Neural progenitor cell (in vitro differentiated cells): ENCODE measurements at places on chromosomes 7 and 10.
A peak's percentile ranks its signal among the peaks of the same experiment; 100 is the strongest.

DNA sequence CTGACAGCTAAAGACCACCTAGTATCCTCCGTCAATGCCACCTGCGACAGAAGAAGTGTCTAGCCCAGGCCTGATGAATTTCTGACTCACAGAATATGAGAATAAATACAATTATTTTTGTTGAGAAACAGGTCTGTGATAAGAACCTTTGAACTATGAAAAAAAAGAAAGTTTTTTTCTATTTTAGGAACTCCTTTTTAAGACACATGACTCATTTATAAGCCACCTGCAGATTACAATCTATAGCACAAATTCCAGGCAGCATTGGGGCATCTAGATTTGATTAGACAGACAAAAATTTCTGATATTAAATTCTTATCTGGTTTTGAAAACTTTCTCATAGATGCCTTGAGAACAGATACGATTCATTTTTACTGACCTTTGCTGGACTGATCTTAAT lies 256.7 kb upstream of the LYZL1 start:
- DNase-seq = no peak

DNA sequence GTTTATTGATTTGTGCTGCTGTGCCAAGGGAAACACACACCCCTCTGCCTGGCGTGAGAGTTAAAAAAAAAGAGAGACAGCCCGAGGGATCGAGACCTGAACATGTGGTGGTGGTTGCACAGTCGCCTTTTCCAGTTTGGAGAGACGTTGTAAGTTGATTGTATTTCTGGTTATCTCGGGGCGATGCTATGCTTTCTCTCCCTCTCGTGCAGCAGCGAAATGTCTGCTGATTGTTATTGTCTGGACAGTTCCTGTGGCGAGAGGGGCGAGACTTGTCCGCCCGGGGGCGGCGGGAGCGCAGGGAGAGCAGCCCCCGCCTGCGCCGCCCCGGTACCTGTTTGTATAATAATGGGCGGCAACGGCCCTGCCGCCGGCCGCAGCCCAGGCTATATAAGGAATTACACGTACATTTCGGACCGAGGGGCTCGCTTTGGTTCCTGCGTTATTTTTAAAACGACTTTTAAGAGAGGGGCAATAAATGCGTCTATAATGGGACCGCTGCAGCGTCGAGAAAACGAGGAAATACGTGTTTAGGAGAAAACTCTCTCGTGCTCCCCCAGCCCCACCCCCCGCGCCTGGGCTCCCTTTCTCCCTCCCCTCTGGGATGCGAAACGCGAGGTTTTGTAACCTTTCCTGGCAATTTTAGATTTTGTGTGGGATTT lies 1.7 kb downstream of the ZEB1 start:
- peak; percentile 70 for DNase-seq

GRCh38 chr7:77800158-77800557 lies 1.6 kb downstream of the PHTF2 start:
- DNase-seq = no peak

GRCh38 chr10:31319602-31320549 lies 860 bp downstream of the ZEB1 start:
- DNase-seq = peak; percentile 75

GRCh38 chr7:157827045-157827862 lies 490.4 kb downstream of the DNAJB6 start:
- DNase-seq = no peak

DNA sequence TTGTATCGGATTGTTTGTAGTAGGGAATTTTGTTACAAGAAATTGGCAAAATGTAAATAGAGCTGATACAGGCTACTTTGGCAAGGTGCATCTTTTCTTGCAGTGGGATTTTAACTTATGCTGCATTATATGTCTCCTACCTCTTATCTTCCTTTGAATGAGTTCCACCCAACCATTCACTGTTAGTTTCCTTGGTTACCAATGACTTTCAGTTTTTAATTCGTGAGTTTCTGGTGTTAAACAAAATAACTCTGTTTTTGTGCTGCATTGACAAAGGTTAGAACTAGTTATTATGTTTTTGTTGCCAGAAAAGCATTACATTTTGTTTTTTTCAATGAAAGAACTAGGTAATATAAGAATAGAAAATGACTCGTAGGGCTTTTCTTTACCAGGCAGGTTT lies 327.2 kb downstream of the LHFPL3 start:
- DNase-seq = no peak

- DNase-seq = no peak
These were observed 568.6 kb downstream of the KCNMA1 start for GRCh38 chr10:77068969-77069368.

GRCh38 chr10:59791601-59792000 lies 38.3 kb upstream of the MRLN start:
- DNase-seq = no peak

- no peak for DNase-seq
These were observed 159.1 kb downstream of the ARHGAP12 start for GRCh38 chr10:31769564-31769963.

DNA sequence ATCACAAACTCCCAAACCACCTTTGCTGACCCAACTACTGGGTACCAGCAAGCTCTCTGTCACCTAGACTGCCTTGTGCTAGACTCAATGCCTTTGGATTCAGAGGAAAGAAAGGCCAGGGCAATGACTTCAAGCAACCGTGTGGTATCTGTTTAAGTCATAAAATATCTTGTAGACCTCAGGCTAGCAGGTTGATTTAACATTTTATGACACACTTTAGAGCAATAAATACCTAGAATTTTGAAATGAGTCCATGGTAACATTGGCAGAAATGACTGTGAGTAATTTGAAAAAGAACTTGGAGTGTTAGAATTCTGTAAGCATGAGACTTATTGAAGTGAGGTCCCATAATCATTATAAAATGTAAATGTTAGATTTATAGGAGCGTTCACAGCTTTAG lies 87.2 kb downstream of the TWIST1 start:
- no peak for DNase-seq

GRCh38 chr7:5226921-5227785 lies 37.1 kb downstream of the WIPI2 start:
- no peak for DNase-seq

GRCh38 chr7:103766660-103767059 lies 222.8 kb downstream of the RELN start:
- DNase-seq = no peak

- DNase-seq = no peak
These were observed 235.3 kb downstream of the CCDC3 start for GRCh38 chr10:12766223-12766622.

GRCh38 chr7:4343272-4344247 lies 338.5 kb upstream of the FOXK1 start:
- DNase-seq = no peak

- DNase-seq = peak; percentile 58
These were observed 78.7 kb downstream of the CLEC2L start for GRCh38 chr7:139602143-139602722.

DNA sequence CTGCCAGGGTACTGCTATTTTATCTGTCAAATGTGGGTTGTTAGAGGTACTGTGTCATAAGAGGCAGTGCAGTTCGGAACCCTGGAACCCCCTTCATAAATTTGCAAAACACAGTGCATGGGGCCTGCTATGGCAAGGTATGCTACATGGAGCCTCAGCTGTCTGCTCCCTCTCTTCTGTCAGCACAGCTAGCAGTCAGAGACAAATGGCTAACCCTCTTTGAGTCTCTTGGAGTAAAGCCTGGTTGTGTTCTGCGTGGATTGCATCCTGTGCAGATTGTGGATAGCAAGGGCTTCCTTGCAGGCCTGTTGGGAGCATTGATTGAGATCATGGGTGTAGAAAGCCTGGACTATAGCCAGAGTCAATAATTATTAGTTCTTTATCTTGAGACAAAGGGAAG lies 397.8 kb downstream of the AUTS2 start:
- no peak for DNase-seq

DNA sequence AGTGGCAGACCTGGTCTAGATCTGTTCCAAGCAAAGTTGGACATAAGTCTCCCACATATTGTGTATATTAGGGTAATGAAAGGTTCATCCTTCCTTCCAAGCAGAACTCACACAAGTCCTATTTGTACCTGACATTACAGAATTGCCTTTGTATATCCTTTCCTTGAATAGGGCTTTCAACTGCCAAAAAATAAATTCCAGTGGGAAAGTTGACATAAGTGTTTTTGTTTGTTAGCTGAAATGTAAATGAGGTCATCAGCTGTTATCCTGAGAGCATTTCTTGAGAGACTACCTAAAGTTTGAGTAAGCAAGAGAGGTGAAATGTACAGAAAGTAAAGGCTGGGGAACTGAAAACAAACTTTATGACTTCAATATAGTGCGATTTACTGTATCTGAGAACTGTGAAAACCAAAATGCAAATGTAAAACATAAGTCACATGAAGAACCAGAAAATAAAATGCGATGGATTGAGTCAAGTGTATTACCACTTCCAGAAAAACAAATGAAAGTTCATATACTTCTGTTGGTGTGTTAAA lies 527.3 kb upstream of the SEMA3D start:
- no peak for DNase-seq

- no peak for DNase-seq
These were observed 16.7 kb downstream of the LRRN3 start for GRCh38 chr7:111107579-111107978.

GRCh38 chr7:139798221-139798620 lies 20.4 kb upstream of the HIPK2 start:
- DNase-seq = no peak

DNA sequence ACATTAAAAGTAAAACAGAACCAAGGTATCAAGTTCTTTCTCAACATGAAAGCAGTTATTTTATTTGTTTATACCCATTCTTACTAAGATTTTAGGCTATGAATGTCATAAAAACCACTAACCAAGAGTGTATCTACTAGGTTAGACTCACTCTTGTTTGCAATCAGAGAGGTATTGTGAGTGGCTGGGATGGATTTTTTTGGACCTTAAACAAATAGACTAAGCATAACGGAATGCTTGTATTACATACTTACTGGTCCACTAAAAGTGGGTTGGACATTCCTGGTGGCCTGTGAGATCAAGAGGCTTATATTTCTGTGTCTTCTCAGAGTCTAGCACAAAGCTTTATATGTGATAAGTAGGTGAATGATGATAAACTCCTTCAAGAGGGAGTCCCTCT lies 32.6 kb upstream of the CBLL1 start:
- DNase-seq = no peak

DNA sequence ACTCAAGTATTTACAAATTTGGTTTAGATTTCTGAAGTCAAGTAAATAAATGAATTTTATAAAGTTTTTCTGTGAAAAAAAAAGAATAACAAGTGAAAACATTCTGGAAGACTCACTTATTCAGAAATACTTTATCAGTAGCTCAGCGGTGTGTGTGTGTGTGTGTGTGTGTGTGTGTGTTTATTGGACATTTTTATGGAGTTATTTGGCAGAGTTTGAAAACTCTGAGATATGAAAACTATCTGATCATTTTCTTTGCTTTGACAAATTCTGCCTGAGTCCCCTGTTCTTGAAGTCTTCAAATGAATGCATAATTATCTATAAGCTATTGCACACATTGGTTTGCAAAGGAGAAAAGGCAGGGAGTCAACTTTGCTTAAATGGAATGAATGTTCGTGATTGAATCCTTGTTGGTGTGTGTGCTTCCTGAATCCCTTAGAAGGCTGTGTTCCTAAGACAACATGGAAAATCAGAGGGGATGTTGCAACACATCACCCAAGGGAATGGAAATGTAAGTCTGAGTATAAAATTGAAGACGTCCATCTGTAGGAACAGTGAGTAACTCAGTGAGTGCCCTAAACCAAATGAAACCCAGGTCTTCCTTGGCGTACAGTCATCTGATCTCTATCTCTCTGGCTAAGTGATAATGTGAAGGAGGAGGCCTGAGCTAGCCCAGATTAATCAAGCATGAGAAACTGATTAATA lies 160.9 kb downstream of the REEP3 start:
- no peak for DNase-seq

- DNase-seq = no peak
These were observed 141.3 kb downstream of the CFTR start for GRCh38 chr7:117621075-117621618.

DNA sequence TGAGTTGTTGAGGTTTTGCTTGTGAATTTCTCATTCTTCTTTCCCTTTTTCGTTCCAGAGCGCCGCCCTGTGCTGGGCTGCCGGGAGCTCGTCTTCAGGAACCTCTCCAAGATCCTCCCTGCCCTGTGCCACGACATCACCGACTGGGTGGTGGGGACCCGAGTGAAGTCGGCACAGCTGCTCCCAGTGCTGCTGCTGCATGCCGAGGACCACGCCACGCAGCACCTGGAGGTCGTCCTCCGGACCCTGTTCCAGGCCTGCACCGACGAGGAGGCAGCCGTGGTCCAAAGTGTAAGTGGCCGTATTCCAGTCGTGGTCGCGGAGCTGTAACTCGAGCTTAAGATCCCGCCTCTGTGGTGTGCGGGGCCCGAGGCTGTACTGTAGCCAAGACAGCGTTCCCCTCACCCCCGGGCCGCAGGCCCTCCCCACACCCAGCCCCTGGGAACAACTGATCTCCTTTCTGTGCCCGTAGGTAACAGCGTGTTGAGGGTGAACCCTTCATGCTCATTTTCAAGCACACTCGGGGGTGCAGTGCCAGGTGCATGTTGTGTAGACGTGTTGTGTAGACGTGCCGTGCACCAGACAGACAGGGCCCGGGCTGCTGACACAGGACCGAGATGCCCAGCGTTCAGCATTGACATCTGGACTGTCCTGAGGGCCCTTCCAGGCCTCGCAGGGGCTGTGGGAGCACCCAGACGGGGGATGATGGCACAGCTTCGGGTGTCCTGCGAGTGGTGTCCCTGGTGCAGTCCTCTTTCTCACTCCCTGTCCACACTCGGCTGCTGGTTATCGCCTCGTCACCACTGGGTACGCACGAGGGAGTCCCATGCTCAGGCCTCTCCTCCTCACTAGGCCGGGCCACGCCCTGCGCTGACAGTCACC lies 27.7 kb upstream of the PRKAR1B start:
- no peak for DNase-seq

GRCh38 chr10:84267503-84268126 lies 22.8 kb downstream of the RGR start:
- peak; percentile 67 for DNase-seq

DNA sequence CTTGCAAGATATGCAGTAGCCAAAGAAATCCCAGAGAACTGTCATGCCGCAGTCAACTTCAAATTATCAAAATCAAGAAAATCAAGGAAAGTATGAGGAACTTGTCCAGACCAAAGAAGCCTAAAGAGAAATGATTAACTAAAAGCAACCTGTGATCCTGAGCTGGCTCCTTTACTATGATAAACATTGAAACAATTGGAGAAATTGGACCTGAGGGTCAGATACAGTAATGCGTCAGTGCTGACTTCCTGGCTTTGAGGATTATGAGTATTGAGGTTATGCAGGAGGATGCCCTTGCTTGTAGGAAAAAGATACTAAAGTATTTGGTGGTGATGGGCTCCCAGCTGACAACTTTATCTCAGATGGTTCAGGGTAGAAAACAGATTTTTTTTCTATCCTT lies 324.7 kb upstream of the AKR1E2 start:
- no peak for DNase-seq

- peak; percentile 17 for DNase-seq
These were observed 91.1 kb downstream of the MPP7 start for GRCh38 chr10:28211759-28212158.

GRCh38 chr7:81383846-81384245 lies 386.0 kb downstream of the HGF start:
- DNase-seq = no peak
